ENCODE measurements at places on chromosomes 12 and 14.

DNA sequence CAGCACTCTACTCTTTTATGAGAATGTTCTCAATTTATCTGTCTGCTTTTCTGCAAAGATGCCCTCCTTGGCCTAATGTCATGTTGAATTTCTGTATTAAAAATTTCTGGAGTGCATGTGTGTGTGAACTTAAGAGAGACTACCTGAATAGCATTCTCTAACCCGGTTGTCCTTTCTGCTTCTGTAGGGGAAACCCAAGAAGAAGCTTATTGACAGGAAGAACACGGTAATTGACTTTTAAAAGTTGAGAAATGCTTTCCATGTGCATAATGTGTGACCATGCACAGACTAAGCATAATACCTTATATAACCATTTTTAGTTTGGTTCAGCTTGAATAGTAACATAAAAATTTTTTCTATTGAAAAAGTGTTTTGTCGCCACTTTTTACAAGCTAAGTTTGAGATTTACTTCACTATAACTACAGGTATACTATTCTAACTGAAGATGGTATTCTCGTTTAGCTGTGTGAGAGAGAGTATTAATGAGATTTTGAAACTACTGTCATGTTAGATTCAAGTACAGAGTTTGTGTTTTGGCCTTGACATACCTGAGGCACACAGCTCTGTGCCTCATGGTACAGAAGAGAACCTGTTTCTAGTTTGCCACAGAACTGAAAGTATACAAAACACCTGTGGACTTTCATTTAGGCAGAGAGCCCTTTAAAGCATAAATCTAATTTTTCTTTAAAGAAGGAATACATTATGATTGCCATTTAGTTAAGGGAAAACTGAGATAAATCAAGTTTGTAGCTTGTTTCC is 96.8 kb downstream of the TTLL5 start:
- DNase-seq = peak; percentile 16

- DNase-seq = no peak
Observed at GRCh38 chr14:22341049-22341448, 248.0 kb downstream of the DAD1 start.

DNA sequence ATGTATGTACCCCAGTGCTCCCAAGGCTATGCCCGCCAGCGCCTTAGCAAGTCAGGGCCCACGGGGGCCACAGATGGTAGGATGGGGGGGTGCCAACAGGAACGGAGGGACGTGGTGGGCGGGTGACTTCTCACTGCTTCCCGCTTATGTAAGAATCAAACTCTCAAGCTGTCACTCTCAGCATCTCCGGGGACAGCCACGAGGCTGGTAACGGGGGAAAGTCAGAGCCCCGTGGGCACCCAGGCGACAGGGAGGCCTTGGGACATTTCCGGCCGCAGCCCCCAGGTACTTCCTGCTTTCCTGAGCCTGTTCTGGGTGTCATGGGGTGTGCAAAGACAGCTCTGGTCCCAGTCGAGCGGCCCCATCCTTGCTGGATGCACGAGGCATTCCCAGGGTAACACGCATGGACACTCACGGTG is 59.3 kb downstream of the TESC start:
- no peak for DNase-seq

DNA sequence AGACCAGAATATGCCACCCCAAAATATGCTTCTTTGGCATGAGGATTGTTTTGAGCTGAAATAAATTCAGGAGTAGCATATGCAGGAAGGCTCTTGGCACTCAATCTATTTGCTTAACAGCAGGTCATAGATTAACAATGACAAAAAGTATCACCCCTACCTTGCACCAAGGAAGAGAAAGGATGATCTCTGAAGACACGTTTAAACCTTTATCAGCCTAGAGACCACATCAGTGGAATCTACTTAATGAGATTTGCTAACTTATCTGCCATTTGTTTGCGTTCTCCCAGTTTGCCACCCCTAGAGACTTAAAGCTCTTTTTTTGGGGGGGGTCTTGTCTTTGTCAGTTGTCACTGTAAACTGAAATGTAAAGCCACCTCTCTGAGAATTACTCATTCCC is 1278.7 kb upstream of the USP15 start:
- DNase-seq = no peak

DNA sequence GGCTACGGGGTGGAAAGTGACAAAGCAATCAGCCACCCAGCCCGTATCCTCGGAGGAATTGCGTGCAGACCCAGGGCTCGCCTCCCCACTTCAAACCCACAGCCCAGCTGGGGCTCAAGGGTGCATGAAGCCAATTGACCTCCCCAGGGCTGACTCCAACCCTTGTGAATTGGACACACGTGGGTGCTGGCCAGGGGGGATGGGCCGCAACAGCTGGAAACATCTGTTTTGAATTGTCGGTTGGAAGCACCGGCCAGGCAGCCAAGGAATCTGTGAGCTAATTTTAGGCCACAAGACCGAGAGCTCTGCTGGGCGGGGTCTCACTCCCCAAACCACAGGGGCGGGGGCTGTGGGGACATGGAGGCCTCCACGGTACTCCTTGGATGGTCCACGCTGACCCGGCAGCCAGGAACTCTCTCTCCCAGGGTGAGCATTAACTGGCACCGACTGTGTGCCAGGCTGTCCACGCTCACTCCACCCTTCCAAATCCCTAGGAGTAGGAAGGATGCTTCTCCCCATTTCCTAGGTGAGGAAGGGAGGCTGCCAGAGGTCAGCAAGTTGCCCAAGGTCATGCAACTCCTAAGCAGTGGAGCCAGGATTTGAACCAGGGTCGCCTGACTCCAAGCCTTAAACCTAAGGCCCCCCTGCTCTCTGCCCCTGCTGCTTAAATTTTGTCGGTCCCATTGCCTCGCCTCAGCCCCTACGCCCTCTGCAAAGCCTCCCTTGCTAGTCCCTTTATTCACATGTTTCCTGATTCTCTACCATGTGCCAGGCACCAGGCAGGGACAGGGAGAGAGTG is 11.9 kb upstream of the TMEM119 start:
- DNase-seq = no peak

- no peak for DNase-seq
Observed at GRCh38 chr14:54025661-54026060, 69.0 kb upstream of the BMP4 start.

Data from B cell (primary cell).